ENCODE measurements at places on chromosomes 6 and 20.

DNA sequence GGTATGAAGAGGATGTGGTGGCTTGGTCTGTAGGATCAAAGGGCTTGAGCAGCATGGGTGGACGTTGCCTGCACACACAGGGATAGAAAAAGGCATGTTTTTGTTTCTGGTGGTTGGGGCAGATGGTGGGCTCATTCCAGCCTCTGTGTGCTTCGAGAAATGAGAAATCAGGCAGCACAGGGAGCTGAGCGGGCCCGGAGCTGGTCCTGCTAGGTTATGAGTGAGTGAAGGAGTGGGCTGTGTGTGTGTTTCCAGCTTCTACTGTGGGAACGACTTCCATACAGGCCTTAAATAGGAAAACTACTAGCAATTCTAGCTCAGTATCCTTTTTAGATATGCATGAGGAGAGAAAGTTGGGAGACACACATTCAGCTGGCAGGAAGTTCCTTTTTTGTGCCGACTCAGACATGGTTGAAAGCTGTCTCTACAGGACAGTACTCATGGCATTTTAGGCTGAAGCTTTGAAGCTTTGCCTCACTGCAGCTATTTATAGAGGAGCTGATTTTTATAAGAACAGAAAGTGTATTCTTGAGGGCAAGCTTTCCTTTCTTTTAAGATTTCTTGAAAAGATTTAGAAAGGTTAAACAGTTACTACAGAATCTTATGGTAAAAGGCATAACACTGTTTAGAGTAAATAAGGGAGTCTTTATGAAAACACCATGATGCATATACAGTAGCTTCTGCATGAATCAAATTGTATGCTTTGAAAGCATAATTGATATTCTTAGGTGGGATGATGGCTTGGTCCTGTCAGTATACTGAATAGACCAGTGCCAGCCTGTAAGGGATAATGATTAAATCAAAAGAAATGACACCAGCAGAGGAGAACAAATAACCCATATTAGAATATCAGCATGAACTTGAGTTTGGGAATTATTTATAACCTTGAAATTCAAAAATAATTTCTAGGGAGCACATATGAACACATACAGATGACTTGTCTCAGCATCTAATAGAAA is 104.0 kb upstream of the MAN1A1 start:
- DNase-seq = no peak

DNA sequence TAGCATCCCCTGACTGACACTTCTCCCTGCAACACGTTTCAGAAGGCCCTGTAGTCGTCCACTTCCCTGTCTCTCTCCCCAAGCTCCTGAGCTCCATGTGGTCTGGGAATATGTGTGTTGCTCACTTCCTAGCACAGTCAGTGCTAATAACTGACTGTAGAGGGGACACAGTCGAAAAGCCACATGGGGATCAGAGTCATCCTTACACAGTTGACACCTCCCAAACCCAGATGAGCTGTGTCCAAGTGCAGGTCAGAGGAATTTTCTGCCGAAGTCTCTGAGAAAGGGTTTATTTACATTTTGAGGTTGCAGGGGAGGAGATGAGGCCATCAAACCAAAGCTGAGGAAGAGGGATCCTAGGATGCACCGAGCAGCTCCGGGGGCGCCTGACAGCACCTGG is 3.5 kb upstream of the ADAM33 start:
- peak; percentile 12 for DNase-seq

- DNase-seq = no peak
Measured at GRCh38 chr6:36539814-36540568, 7.3 kb downstream of the STK38 start.

DNA sequence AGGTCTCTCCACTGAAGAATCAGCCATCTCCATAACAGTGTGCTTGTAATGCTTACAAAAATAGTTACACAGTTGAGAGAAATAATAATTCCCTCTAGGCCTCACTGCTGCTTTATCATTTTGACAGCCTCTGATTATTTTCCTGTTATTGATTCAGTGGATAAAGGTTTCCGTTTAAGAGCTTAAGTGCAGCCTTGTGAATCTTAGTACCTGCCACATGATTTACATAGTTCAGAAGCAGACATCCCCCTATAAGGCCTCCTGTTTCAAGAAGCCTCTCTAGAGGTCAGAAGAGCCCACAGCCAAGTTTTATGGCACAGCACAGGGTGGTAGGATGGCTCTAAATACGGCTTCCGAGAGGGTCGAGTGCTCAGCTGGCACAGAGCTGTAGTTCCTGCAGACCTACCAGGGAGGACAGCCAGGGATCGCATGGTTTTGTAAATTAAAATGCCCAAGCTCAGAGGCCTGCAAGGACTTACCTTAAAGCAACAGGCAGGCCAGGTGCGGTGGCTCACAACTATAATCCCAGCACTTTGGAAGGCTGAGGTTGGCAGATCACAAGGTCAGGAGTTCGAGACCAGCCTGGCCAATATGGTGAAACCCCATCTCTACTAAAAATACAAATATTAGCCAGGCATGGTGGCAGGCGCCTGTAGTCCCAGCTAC is 17.6 kb upstream of the PYGB start:
- no peak for DNase-seq

DNA sequence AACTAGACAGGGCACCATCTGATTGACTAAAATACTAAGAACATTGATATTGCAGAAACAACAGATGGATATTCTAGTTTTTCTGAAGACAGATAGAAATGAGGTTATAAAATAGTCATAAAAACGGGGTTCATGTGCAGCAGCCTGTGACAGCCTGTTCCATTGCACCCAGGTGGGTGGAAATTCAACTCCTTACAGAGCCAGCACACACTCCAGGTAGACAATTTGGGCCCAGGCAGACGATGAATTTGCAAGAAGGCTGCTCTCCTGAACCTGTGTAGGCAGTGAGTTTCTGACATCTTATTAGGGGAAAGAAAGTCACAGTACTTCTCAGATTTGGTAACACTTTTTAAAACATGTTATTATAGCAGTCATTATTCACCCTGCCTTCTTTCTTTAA is 414.1 kb downstream of the PHF3 start:
- no peak for DNase-seq

DNA sequence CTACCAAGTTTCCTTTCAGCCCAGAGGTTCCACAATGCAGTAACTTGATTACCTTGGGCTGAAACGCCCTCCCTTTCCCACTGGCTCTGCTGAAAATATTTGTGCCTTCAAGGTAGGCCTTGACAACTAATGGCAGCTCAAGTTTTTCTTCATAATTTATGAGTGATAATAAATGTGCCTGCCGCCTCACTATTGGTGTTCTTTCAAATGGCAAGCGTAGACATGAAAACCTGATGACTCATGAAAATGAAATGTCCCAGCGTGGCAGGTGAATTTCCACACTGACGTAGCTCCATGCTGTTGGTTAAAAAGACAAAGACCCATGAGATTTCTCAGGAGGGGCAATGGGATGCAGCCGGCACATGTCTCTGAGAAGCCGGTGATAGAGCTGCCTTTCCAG is 107.2 kb upstream of the GGTLC1 start:
- DNase-seq = no peak

GRCh38 chr6:122697458-122697857 is 82.1 kb upstream of the FABP7 start:
- DNase-seq = no peak

GRCh38 chr20:10555865-10556308 is 117.9 kb downstream of the JAG1 start:
- DNase-seq = peak; percentile 76

DNA sequence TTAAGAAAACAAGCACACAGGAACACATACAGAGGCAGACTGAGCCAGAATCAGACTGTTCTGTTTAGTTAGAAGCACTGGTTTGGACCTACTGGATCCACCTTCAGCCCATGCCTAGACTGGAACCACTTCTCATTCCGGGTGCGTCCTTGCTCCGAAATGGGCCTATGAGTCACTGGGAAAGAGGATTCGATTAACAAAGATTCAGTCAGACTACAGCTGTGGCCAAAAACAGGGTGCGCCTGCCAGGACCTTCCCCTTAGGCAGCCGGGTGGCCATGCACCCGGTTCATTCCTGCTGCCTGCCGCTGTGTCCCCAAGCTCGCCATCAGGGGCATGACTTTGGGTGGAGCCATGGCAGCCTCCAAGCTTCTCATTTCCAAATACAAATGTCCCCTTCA is 14.5 kb upstream of the KCNK5 start:
- DNase-seq = no peak

DNA sequence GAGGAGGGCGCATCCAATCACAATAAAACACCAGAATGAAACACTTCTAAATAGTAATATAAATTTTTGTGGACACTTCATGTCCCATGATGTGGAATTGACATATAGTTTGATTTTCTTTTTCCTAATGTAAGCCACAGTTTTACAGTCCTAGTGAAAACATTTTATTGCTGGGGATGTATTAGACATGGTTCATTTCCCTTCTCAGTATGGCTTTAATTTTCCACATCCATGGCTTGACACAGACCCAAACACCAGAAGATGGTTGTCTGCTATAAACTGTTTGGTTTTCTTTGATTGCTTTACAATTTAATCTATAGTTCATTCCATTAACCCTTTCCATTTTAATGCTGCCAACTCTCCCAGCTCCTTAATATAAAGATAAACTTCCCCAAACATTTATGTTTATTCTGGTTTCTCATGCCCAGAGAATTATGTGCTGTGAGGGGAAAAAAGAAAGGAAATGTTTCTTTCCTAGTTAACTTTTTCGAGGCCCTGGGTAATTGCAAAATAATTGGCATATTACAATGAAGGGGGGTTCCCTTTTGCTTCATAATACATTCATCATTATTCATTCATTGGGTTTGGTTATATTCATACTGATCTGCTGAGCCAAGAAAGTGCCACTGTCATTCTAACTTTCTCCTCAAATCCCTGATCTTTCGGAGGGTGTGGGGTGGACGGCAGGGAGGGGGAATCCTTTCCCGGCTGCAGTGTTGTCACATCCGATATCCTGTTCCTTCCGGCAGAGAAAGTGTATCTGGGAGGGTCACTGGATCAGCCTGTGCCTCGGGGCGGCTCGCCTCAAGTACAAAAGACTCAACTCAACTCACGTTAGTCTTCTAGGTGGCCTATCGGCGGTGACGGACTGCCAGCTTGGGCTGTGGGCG is 127.6 kb upstream of the TFAP2D start:
- DNase-seq = no peak
